ENCODE measurements at places on chromosomes 3 and 15. TPM values are rescaled to one million over a fixed set of nuclear protein-coding genes. Genes with fewer than 3 reads are reported as not detected.

NR2E3 gene
- total RNA-seq: not detected

DAZL gene
- total RNA-seq: not detected

FHIT gene
- total RNA-seq: 2.5 TPM

KCTD6 gene
- 6.9 TPM for total RNA-seq

ITIH1 gene
- not detected for total RNA-seq

LMAN1L gene
- total RNA-seq: 0.15 TPM

OSTN gene
- total RNA-seq: 0.44 TPM

ACKR4 gene
- total RNA-seq: 33.6 TPM

C3orf80 gene
- total RNA-seq: 0.15 TPM

HRH1 gene
- 35.6 TPM for total RNA-seq

SST gene
- total RNA-seq: not detected

GOLGA8G gene
- total RNA-seq: not detected

RAB5A gene
- 63.2 TPM for total RNA-seq

Measured in smooth muscle cell of trachea (primary cell).